Activated CD4-positive, alpha-beta T cell treated with anti-CD3 and anti-CD28 coated beads, Interleukin-2, amount 10 ng/mL, durations not matched to agents 7 days and 5 days (primary cell): ENCODE measurements at places on chromosomes 12 and 14. TPM values are rescaled to one million over a fixed set of nuclear protein-coding genes. Genes with fewer than 3 reads are reported as not detected.

The MANSC4 gene
- not detected for total RNA-seq

The ZNF891 gene
- 3.1 TPM for total RNA-seq

The FOXM1 gene
- total RNA-seq = 119 TPM

The AREL1 gene
- 44.1 TPM for total RNA-seq

The FOXG1 gene
- total RNA-seq = not detected

The CSRNP2 gene
- 17.0 TPM for total RNA-seq

The LMNTD1 gene
- not detected for total RNA-seq

The DAO gene
- total RNA-seq = not detected

The APOF gene
- not detected for total RNA-seq

The CMKLR1 gene
- total RNA-seq = not detected

The BICDL1 gene
- total RNA-seq = 65.9 TPM

The TCL1B gene
- total RNA-seq = not detected

The RARG gene
- total RNA-seq = 58.3 TPM

The PDZRN4 gene
- total RNA-seq = not detected

The RIPK3 gene
- 41.4 TPM for total RNA-seq

The PRPH gene
- total RNA-seq = not detected
